ENCODE measurements at places on chromosomes 7 and 10.

DNA sequence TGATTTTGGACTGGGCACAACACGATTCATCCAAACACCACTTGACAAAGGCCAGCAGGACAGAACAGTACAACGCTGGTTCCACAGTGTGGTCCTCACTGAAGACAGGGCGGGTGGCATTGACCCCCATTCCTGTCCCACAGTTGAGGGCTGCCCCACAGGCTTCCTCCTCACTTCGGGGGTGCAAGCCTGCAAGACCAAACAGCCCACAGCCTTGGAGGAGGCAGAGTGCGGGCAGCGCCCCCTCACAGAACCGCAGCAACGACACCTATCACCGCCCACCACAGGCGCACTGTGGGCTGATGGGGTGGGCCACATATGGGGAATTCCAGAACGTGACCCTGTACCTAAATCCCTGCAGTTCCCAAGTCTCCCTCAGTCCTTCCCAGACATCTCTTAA lies 70.6 kb downstream of the PTPRN2 start:
- DNase-seq, result no peak

DNA sequence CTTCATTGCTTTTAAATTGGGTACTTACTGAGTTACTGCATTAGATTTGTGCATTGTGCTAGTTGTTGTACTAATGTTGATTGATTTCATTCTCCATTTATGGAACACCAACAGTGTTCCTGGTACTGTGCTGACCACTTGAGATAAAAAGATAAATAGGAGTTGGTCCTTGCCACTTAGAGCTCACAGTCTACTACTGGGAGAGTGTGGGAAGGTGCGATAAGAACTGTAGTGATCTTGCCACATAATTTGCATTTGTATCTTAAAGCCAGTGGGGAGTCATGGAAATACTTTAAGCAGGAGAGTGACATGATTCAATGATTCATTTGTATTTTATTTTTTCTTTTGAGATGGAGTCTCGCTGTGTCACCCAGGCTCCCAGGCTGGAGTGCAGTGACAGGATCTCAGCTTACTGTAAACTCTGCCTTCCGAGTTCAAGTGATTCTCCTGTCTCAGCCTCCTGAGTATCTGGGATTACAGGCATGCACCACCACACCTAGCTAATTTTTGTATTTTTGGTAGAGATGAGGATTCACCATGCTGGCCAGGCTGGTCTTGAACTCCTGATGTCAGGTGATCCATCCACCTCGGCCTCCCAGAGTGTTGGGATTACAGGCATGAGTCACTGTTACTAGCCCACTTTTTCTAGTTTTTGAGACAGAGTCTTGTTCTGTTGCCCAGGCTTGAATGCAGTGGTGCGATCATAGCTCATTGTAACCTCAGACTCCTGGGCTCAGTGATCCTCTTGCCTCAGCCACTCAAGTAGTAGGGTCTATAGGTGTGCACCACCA lies 51.2 kb upstream of the TMEM248 start:
- DNase-seq, result no peak

DNA sequence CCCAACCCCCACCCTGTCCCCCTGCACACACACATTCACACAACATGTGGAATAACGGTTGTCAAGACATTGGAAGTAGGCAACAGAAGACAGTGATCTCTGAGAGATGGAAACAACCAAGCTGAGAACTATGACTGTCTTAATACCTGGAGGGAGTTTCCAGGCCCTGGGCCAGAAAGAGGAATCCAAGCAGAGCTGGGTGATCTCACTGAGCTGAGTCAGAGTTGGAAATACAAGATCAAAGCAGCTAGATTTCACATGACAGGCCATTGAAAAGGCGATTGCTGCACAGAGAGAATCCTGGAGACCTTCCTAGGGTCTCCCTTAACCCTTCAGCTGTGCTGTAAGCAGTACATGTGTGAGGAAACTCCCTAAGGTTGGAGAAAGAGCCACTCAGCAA lies 165.8 kb upstream of the PRSS1 start:
- DNase-seq, result no peak

DNA sequence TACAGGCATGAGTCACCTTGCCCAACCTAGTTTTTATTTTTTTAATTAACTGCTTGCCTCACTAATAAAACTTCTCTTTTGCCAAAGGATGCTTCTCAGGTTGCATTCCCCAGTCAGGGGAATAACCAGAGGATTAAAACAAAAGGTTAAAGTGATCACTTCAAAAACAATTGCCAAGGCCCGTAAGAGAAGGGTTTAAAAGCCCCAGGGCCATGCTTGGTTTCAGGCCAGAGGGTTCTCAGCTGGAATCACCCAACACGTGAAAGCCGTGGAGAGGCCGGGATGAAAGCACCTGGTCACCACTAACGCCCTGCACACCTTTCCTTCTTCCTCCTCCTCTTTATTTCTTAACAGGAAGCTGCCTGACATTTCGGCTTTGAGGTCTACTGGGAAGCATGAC lies 587.5 kb downstream of the PTPRN2 start:
- DNase-seq, result no peak

DNA sequence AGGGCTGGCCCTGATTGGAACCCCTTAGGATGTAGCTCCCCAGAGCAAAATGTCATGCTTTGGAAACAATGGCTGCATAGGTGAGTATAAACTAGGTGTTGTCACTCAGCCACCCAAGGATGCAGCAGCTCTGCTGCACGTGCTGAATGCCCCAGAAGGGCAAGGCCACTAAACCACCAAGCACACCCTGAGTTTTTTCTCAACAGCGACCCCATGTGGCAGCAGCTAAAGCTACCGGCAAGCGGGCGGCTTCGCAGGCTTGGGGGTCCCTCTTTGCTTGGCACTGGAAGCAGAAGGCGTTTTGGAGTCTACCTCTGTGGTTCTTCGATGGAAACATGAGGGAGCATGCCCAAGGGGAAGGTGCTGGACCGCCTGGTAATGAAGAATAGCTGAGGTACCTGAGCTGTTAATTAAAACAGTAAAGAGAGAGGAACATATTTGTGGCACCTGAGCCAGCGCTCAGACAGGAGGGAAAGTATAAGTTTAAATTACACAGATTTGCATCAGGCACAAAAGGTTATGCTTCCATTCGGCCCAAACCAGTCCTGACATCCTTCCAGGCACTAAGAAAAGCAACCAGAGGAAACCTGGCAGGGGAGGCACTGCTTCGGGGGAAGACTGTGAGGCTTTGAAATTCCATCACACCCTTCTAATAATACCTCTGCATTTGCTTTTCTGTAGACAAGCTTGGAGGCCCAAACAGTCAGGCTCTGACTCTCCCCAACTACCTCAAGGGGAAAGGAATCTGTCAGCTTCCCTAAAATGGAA lies 152.1 kb downstream of the GFRA1 start:
- DNase-seq, result no peak

GRCh38 chr7:48046458-48046857 lies 11.1 kb downstream of the C7orf57 start:
- no peak for DNase-seq

GRCh38 chr10:131964298-131964697 lies 17.4 kb downstream of the BNIP3 start:
- DNase-seq, result no peak

DNA sequence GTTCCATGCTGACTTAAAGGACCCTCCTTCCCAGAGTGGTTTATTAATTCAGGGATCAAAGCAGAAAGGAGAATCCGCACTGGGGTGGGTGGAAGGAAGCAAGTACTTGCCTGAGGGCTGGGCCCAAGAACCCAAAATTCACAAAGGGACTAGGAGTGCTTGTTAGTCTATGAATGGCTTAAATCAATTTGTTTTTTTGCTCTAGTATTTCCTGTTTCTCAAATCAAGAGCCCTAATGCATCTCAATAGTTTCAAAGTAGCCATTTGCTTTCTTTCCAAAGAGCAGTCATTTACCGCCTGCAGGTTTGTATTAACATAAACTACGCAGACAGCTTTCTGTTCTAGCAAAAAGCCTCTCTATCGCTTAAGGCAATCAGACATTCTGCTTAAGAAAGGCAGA lies 44.2 kb upstream of the SLC35G1 start:
- peak; percentile 8 for DNase-seq

DNA sequence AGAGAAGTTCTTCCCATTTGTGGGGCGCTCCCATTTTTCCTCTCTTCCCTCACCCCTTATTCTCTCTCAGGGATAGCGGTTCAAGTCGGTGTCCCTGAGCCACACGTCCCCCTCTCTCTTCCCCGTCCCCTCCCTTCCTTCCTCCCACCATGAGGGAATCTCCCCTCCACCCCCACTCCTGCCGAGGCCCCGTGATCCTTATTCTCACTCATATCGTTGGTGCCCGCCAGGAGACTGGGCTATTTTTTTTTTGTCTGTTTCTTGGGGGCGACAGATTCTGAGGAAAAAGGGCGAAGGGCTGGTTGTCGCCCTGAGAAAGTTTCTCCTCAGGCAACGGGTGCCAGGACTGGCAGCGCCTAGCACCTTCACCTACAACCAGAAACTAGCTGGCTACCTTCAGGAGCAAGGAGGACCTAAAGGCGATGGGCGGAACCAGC lies 723 bp downstream of the ZCWPW1 start:
- no peak for DNase-seq

Data from NCI-H1417 treated with DMSO at 0.1 percent for 48 hours (cell line).